Body of pancreas (tissue), 4 donors: ENCODE measurements at places on chromosomes 5 and 9. TPM values are rescaled to one million over a fixed set of nuclear protein-coding genes. Genes with fewer than 3 reads are reported as not detected.

- no peaks in the 10 kb centered on the region for H3K36me3 ChIP-seq
- DNase-seq: no peak
- no peak overlapping the region for H3K27ac ChIP-seq
- no peaks in the 10 kb centered on the region for H3K4me1 ChIP-seq
- H3K4me3 ChIP-seq: no peak overlapping the region
Observed at GRCh38 chr5:154575546-154576428, 97.8 kb upstream of the HAND1 start.

The NIPAL4 gene
- not detected for total RNA-seq

DNA sequence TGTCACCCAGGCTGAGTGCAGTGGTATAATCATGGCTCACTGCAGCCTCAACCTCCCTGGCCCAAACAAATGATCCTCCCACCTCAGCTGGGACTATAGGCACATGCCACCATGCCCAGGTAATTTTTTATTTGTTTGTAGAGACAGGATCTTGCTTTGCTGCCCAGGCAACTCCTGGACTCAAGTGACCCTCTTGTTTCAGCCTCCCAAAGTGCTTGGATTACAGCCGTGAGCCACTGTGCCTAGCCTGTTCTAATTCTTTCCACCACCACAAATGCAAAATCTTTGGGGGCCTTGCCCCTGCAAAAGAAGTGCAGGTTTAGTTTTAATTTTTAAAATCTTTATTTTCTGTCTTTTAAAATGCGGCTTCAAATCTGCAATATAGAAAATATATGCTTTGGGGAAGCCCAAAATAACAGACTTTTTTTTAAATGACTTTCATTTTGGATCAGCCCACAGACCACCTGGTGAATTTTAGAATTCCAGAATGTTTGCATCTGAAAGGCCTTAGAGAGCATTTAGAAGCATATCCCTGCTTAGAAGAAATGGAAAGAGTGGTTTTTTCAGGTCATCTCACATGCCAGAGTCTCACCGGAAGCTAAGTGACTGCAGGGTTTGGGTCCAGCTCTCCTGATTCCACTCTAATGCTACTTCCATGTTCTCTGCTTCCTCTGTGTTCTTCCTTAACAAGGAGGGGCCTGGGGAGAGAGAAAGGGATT lies 111.4 kb upstream of the FER start:
- no peak overlapping the region for H3K27ac ChIP-seq
- DNase-seq: no peak
- H3K36me3 ChIP-seq: no peaks in the 10 kb centered on the region
- H3K4me1 ChIP-seq: no peaks in the 10 kb centered on the region

The WDR31 gene
- total RNA-seq: 1.0 TPM

DNA sequence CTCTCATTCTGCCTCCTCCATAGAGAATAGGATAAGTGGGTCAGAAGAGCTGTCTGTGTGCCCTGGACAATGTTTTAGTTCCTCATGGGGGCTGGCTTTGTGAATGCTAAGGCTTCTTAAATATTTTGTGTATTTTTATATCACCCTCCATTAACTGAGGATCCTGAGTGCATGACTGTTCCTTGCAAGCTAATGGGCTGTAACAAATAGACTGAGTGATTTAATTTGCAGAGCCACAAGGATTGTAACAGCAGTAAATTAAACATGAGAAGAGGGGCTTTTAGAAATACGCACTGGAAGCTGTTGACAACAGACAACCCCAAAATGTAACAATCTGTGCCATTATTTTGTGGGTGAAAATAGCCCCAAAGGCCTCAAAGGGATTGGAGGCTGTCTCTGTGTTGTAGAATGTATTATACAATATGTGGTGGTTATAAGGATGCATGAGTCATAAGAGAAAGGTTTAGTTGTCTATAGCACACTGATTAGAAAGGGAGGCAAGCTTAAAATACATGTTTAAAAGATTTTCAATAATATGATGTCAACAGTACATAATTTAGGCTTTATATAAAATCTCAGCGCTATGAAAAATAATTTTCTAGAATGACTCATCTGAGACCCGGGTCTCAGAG lies 152.7 kb upstream of the ACTBL2 start:
- H3K36me3 ChIP-seq: no peaks in the 10 kb centered on the region
- H3K4me1 ChIP-seq: no peaks in the 10 kb centered on the region
- no peak overlapping the region for H3K27ac ChIP-seq
- H3K27me3 ChIP-seq: no peaks in the 10 kb centered on the region
- H3K4me3 ChIP-seq: no peak overlapping the region

- H3K27me3 ChIP-seq: no peaks in the 10 kb centered on the region
- peak overlapping the region; percentile 97 for H3K27ac ChIP-seq
- no peaks in the 10 kb centered on the region for H3K36me3 ChIP-seq
- peaks cover 42% of the 10 kb centered on the region for H3K4me1 ChIP-seq
- DNase-seq: no peak
- H3K4me3 ChIP-seq: peak overlapping the region; percentile 94
Observed at GRCh38 chr5:134523543-134524271, 1.8 kb upstream of the JADE2 start.

The DMRT3 gene
- total RNA-seq: not detected

The DND1 gene
- 1.8 TPM for total RNA-seq

GRCh38 chr9:133576031-133576874 lies 32.9 kb downstream of the FAM163B start:
- H3K4me3 ChIP-seq: no peak overlapping the region
- no peak overlapping the region for H3K27ac ChIP-seq
- H3K36me3 ChIP-seq: no peaks in the 10 kb centered on the region
- no peaks in the 10 kb centered on the region for H3K27me3 ChIP-seq
- no peaks in the 10 kb centered on the region for H3K4me1 ChIP-seq
- DNase-seq: no peak

DNA sequence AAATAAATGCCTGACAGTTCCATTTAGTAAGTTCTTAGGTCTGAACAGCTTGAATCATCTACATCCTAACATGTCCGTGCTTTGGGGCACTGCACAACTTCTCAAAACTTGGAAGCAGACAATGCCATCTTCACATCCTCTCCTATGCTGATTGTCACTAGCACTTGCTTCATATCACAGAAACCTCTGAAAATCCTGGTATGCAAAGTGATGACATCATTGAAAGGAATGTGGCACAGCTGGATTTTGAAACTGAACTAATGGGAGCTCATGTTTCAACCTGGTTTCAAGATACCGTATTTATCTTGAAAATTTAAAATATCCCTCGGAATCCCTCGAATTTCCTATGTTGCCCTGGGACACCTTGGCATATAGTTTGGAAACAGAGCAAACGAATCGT lies 490.2 kb upstream of the DAP start:
- peak overlapping the region; percentile 26 for H3K27ac ChIP-seq
- H3K36me3 ChIP-seq: no peaks in the 10 kb centered on the region
- H3K27me3 ChIP-seq: no peaks in the 10 kb centered on the region

DNA sequence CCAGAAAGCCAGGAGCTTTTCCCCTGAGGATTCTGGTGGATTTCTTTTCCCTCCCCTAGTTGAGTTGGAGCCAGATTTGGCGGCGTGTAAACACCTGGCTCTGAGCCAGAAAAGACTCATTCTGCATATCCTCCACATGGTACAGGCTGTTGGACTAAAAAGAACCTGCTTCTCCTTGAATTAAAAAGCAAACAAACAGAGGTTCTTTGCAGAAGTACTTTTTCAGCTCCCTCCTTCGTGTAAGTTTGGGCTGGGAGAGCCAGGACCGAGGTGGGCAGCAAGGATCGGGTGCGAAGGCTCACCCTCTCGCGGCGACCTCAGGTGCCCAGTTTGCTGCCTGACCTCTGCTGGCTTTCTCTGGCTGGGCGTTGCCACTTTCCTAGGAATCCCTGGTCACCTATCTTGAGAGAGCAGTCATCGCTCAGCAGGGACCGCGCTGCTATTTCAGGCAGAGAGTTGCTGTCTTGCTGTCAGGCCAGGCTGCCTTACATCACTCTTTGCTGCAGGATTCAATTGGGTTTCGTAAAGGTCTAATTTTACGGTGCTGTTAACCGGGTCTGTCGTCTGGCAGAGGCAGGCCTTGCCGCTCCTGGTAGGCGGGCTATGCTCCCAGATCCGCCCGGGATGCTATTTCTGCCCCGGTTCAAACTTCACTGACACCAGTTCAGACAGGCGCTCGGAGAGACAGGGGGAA lies 3.2 kb downstream of the PAPPA start:
- no peak overlapping the region for H3K4me3 ChIP-seq
- H3K27ac ChIP-seq: peak overlapping the region; percentile 48
- peaks cover 13% of the 10 kb centered on the region for H3K27me3 ChIP-seq
- H3K4me1 ChIP-seq: peaks cover 23% of the 10 kb centered on the region

DNA sequence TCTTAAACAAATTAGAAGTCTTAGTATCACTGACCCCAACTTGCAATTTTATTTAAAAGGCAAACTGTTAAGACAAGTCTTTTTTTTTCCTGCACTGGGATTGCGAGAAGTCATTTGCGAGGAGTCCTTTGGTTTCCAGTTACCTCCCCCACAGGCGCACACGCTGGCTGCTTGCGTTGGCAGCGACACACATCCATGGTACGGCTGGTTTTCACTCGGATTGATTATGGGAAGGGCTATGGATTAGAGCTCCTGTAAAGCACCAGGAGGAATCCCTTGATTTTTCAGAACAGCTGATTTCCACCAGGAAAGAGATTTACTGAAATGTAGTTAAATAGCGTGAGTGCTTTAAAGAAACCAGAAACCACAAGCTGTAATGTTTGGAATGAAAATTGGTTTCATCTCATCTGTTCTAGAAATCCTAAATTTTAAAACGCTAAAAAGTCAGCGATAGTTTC lies 737 bp downstream of the SLC1A3 start:
- peak; percentile 45 for DNase-seq
- no peaks in the 10 kb centered on the region for H3K36me3 ChIP-seq
- H3K27ac ChIP-seq: no peak overlapping the region
- H3K4me1 ChIP-seq: no peaks in the 10 kb centered on the region
- no peak overlapping the region for H3K4me3 ChIP-seq

DNA sequence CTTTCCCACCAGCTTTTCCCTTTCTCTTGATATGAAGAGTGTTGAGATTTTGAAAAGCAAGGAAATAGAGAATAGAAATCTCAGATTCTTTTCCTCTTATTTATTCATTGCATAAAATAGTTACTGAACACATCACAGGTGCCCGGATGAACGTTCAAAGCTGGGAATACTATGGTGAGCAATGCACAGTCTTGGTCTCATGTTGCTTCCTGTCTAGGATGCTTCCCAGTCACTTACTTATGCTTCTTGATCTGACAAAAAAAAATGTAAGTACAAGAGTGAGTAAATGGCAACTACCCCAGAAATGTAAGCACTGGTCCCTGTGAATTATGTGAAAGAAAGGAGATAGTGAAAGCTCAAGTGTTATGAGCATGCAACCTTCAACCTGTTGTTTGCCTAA lies 153.5 kb upstream of the S1PR3 start:
- no peak for DNase-seq
- no peaks in the 10 kb centered on the region for H3K4me1 ChIP-seq
- no peak overlapping the region for H3K4me3 ChIP-seq
- no peaks in the 10 kb centered on the region for H3K27me3 ChIP-seq
- H3K27ac ChIP-seq: no peak overlapping the region
- H3K36me3 ChIP-seq: no peaks in the 10 kb centered on the region

GRCh38 chr5:170552621-170553115 lies 48.8 kb downstream of the KCNIP1 start:
- H3K4me1 ChIP-seq: no peaks in the 10 kb centered on the region
- H3K36me3 ChIP-seq: no peaks in the 10 kb centered on the region
- no peak overlapping the region for H3K4me3 ChIP-seq
- H3K27me3 ChIP-seq: no peaks in the 10 kb centered on the region
- peak; percentile 50 for DNase-seq
- H3K27ac ChIP-seq: no peak overlapping the region

- H3K36me3 ChIP-seq: no peaks in the 10 kb centered on the region
- no peaks in the 10 kb centered on the region for H3K4me1 ChIP-seq
- no peaks in the 10 kb centered on the region for H3K27me3 ChIP-seq
- H3K27ac ChIP-seq: no peak overlapping the region
- H3K4me3 ChIP-seq: no peak overlapping the region
Observed at GRCh38 chr5:134994560-134995156, 27.0 kb downstream of the CATSPER3 start.

- no peak overlapping the region for H3K4me3 ChIP-seq
- H3K27ac ChIP-seq: no peak overlapping the region
- H3K4me1 ChIP-seq: peaks cover 8% of the 10 kb centered on the region
- no peaks in the 10 kb centered on the region for H3K27me3 ChIP-seq
- no peaks in the 10 kb centered on the region for H3K36me3 ChIP-seq
- no peak for DNase-seq
Observed at GRCh38 chr5:67240065-67240464, 43.5 kb upstream of the CD180 start.

The WNT8A gene
- total RNA-seq: not detected

DNA sequence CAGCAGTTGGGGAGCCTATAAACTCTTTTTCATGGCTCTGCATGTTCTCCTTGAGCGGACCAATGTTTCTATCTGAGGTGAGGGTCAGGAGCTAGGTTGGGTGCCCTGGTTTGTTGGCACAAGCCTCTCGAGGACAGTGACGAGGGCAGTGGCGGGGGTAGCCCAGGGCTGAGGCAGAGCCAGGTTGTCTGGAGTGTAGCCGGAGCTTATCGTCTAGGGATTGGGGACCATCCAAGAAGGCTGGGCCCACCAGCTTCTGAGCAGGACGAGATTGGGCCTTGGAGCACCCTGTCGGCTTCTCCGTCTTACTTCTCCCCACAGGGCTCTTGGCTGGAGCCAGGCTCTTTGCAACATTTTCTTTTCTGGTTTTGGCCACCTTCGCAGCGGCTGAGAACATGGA lies 13.2 kb upstream of the CCL21 start:
- no peaks in the 10 kb centered on the region for H3K36me3 ChIP-seq
- peaks cover 6% of the 10 kb centered on the region for H3K4me1 ChIP-seq
- no peak overlapping the region for H3K4me3 ChIP-seq
- no peak for DNase-seq
- H3K27me3 ChIP-seq: no peaks in the 10 kb centered on the region

- no peak overlapping the region for H3K27ac ChIP-seq
- H3K4me3 ChIP-seq: no peak overlapping the region
- DNase-seq: no peak
- H3K27me3 ChIP-seq: no peaks in the 10 kb centered on the region
- no peaks in the 10 kb centered on the region for H3K36me3 ChIP-seq
- H3K4me1 ChIP-seq: peaks cover 34% of the 10 kb centered on the region
Observed at GRCh38 chr5:56512313-56512996, 279.3 kb upstream of the ANKRD55 start.

GRCh38 chr9:136511670-136512592 lies 29.1 kb upstream of the SEC16A start:
- H3K27me3 ChIP-seq: no peaks in the 10 kb centered on the region
- peaks cover 64% of the 10 kb centered on the region for H3K36me3 ChIP-seq
- no peak overlapping the region for H3K27ac ChIP-seq
- no peaks in the 10 kb centered on the region for H3K4me1 ChIP-seq

The CER1 gene
- 2.0 TPM for total RNA-seq

DNA sequence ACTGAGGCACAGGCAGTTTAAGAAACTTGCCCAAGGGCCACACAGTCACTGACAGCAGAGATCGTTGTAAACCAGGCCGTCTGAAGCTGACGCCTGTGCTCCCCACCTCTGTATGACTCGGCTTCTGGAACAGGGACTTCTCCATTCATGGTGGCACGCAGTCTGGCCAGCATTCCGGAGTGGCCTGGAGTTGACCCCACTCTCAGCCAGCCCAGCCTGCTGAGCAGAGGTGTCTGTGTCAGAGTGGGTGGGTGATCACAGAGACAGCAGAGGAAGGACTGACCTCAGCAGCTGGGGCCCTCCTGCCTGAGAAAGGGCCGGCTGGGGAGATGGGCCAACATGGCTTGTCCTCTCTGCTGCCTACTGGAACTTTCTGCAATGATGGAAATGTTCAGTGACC lies 12.6 kb downstream of the LRSAM1 start:
- H3K36me3 ChIP-seq: peaks cover 5% of the 10 kb centered on the region
- H3K4me1 ChIP-seq: no peaks in the 10 kb centered on the region
- no peak for DNase-seq
- H3K27me3 ChIP-seq: no peaks in the 10 kb centered on the region

- H3K27ac ChIP-seq: no peak overlapping the region
- DNase-seq: no peak
- H3K27me3 ChIP-seq: no peaks in the 10 kb centered on the region
- H3K4me1 ChIP-seq: no peaks in the 10 kb centered on the region
- no peak overlapping the region for H3K4me3 ChIP-seq
Observed at GRCh38 chr5:156591631-156592030, 258.5 kb upstream of the PPP1R2B start.

The CDHR2 gene
- 1.3 TPM for total RNA-seq
